NCI-H345 (cell line): ENCODE measurements at places on chromosomes 7 and 10.

DNA sequence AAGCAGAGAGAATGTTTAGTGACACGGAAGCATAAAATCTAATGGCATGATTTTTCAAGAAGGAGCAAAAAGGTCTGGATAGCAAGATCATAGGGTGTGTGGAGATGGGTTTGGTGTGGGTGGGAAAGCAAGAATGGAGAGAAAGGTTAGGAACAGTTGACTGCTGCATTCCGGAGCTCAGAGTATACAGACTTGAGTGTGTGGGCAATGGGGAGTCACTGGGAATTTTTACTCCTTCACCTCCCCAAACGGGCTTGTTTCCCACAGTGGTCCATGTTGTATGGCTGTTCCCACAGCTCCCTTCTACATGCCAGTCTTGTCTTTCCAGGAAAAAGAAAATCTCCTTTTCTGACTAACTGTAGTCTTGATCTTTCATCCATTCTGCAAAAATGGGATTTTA, 122.1 kb downstream of the CDK6 start:
- no peak for DNase-seq

- no peak for DNase-seq
These were observed 2.8 kb downstream of the FAM180A start for GRCh38 chr7:135745703-135746312.

GRCh38 chr10:79339266-79339665, 8.0 kb upstream of the PPIF start:
- no peak for DNase-seq

DNA sequence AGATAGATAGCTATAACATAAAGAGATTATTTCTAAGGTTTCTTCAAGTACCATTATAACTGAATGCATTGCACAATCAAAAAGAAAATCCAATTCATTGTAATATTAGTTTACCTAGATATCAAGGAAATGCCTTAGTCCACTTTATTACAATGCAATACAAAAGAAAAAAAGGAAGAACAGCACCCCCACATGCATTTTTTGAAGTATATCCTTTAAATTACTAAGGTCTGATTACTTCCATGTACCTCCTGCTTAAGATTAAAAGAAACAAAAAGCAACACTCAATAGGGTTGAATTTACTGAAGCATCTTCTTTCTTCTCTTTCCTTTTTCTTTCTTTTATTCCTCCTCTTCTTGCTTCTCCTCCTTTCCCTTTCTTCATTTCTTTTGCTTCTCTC, 973.8 kb upstream of the LRRTM3 start:
- no peak for DNase-seq

GRCh38 chr7:82818171-82818570, 344.5 kb downstream of the PCLO start:
- no peak for DNase-seq
